ENCODE measurements at places on chromosomes 6 and 20.

DNA sequence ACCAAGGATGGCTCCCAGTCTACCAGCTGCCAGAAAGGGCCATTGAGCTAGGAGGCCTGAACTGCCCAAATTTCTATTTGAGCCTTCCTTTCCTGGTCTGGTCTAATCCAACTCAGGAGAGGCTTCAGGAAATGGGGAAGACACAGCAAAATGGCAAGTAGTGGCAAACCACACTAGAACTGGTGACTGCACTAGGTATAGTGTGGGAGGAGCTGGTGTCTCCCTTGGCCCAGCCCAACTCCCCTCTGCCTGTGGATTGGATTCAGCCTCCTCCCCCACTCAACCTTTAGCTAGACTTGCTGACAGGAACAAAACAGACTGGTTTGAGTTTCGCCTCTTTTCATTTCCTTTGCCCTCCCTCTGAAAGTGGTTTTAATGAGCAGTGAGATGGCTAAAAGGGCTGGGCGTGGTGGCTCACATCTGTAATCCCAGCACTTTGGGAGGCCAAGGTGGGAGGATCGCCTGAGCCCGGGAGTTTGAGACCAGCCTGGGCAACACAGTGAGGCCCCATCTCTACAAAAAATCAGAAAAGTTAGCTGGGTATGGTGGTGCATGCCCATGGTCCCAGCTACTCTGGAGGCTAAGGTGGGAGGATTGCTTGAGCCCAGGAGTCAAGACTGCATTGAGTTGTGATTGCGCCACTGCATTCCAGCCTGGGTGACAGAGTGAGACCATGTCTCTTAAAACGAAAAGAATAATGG lies 17.5 kb downstream of the MRPS18A start:
- H3K4me3 ChIP-seq = no peak overlapping the region
- peaks cover 40% of the 10 kb centered on the region for H3K4me1 ChIP-seq
- H3K27me3 ChIP-seq = no peaks in the 10 kb centered on the region
- peak overlapping the region; percentile 66 for H3K27ac ChIP-seq

GRCh38 chr20:2800521-2801285 lies at the start of gene CPXM1:
CPXM1 (minus strand) TSS chr20:2800627; CDS start chr20:2800572, 55 bp downstream.
- peaks cover 24% of the 10 kb centered on the region for H3K4me1 ChIP-seq
- no peak for DNase-seq
- no peak within 1 kb of the TSS for H3K27ac ChIP-seq
- H3K4me3 ChIP-seq = peak within 1 kb of the TSS; percentile 35
- H3K36me3 ChIP-seq = no peaks in the 10 kb centered on the region
- peaks cover 62% of the 10 kb centered on the region for H3K27me3 ChIP-seq

DNA sequence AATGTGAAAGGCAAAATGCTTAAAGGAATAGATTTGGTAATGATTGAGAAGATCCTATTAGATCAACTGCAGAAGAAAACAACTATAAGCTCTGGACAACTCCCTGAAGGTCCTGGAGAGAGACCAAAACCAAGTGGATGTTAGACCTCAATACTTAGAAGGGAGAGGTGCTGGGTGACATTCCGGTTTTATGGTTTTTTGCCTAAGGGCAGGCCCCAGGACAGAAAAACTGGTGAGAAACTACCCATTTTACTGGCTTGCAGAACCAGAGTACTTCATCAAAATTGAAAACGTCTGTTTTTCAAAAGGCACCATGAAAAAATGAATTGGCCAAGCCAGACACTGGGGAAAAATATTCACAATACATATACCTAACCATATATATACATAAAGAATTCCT lies 26.3 kb downstream of the SAMHD1 start:
- H3K4me1 ChIP-seq = no peaks in the 10 kb centered on the region
- no peaks in the 10 kb centered on the region for H3K27me3 ChIP-seq
- H3K4me3 ChIP-seq = no peak overlapping the region
- DNase-seq = no peak
- no peaks in the 10 kb centered on the region for H3K36me3 ChIP-seq

DNA sequence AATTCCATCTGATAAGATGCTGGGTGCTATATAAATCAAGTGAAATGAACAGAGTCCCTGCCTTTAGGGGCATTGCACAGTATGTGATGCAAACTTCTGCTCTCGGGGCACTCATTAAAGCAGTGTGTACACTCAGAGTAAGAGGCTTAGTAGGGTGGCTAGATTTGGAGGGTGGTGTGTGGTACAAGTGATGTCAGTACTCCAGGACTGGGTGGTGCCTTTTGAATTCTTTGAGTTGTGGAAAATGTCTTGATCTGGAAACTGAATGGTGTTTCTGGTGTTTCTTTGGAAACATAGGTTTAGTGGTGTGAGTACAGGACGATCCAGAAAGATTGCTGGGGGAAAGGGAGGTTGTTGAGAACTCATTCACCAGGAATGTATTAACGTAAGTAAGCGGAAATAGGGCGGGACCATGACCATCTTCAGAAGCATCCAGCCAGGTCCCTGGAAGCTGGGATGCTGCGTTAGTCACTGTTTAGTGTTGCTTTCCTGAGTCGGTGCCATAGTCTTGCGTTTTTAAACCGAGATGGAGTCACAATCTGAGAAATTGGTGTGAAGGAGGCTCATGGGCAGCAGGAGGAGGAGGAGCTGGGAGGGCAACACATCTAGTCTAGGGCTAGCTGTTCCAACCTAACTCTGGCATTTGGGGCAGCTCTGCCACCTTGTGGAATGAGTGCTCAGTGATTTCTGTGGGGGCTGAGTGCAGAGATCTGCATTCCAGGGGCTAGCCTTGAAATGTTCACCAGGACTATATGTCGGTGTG lies 70.3 kb downstream of the SCAND1 start:
- peak; percentile 89 for DNase-seq
- H3K27me3 ChIP-seq = no peaks in the 10 kb centered on the region
- peak overlapping the region; percentile 20 for H3K4me3 ChIP-seq
- H3K36me3 ChIP-seq = no peaks in the 10 kb centered on the region
- H3K27ac ChIP-seq = peak overlapping the region; percentile 73
- H3K4me1 ChIP-seq = peaks cover 27% of the 10 kb centered on the region

DNA sequence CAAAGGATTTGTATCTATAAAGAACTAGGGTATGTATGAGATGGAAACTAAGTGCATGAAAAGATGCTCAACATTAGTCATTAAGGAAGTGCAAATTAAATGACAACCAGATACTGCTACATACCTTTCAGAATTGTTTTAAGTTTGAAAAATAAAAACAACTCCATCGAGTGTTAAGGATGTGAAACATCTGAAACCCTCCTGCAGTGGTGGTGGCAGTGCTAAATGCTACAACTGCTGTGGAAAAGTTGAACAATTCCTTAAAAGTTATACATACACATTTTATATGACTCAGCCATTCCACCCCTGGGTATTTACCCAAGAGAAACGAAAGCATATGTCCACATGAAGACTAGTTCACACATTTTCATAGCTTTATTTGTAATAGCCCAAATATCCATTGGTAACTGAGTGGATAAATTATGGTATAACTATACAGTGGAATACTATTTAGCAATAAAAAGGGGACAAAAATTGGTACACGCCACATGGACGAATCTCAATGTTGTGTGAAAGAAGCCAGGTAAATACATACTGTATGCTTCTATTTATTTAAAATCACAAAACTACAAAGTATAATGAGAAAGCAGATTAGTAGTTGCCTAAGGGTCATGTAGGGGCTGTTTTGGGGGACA lies 10.6 kb downstream of the ARMH2 start:
- no peak overlapping the region for H3K27ac ChIP-seq
- H3K4me1 ChIP-seq = no peaks in the 10 kb centered on the region
- no peaks in the 10 kb centered on the region for H3K36me3 ChIP-seq
- no peaks in the 10 kb centered on the region for H3K27me3 ChIP-seq
- H3K4me3 ChIP-seq = no peak overlapping the region

GRCh38 chr20:36240076-36240475 lies 3.8 kb downstream of the AAR2 start:
- no peaks in the 10 kb centered on the region for H3K4me1 ChIP-seq
- peaks cover 27% of the 10 kb centered on the region for H3K36me3 ChIP-seq
- H3K27ac ChIP-seq = no peak overlapping the region
- peak; percentile 52 for DNase-seq
- H3K4me3 ChIP-seq = no peak overlapping the region
- H3K27me3 ChIP-seq = no peaks in the 10 kb centered on the region

DNA sequence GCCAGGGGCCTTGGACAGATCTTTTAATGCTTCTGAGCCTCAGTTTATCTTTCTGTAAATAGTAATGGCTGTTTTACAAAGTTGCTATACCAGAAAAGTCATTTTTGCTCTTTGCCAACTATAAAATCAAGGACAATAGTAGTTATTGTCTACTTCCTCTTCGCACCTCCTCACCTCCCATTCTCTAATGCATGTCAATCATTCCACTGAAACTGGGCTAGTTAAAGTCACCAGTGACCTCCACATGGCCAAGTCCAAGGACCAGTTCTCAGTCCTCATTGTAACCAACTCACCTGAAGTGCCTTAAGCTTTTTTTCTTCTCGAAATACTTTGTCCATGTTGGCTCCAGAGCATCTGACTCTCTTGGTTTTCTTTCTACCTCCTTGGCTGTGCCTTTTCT lies 51.2 kb downstream of the NCR2 start:
- no peak for DNase-seq
- no peak overlapping the region for H3K4me3 ChIP-seq
- H3K27ac ChIP-seq = no peak overlapping the region
- peaks cover 4% of the 10 kb centered on the region for H3K27me3 ChIP-seq

- no peaks in the 10 kb centered on the region for H3K27me3 ChIP-seq
- DNase-seq = no peak
- H3K36me3 ChIP-seq = no peaks in the 10 kb centered on the region
- no peak overlapping the region for H3K4me3 ChIP-seq
- H3K4me1 ChIP-seq = no peaks in the 10 kb centered on the region
Measured at GRCh38 chr20:10505827-10506226, 70.7 kb downstream of the SLX4IP start.

GRCh38 chr20:47502271-47503239 lies 868 bp downstream of the NCOA3 start:
- H3K4me1 ChIP-seq = peaks cover 25% of the 10 kb centered on the region
- H3K36me3 ChIP-seq = no peaks in the 10 kb centered on the region
- peak overlapping the region; percentile 88 for H3K4me3 ChIP-seq
- H3K27me3 ChIP-seq = no peaks in the 10 kb centered on the region

DNA sequence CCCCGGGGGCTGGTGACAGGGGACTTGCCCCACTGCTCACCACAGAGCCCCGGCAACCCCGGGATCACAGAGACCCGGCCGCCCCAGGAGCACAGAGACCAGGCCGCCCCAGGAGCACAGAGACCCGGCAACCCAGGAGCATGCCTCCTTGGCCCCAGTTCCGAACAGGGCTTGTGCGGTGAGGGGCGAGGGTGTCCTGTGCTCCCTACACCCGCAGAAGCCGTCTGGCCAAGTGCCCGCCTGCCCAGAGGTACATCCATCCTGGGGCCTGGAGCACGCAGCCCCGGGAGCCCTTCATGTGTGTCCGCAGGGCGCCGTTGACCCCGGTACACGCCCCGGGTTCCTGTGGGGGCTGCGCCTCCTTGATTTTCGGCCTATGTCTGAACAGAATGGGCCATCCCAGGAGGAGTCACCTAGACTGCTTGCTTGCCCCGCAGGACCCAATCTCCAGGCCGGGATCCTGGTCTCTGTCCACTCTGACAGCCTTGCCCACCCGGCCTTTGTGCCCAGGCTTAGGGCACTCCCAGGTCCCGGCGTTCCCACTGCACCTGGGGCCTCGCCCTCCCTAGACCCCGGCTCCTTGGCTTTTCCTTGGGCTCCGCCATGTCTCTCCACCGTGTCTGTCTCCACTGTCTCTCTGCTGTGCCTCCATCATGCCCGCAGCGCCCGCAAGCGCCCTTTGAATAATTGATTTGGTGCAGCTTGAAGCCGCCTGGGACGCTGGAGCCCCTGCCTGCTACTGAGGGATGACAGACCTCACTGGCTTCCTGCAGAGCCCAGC lies 219.8 kb downstream of the ERMARD start:
- H3K27me3 ChIP-seq = no peaks in the 10 kb centered on the region
- peak; percentile 50 for DNase-seq
- H3K27ac ChIP-seq = no peak overlapping the region
- no peaks in the 10 kb centered on the region for H3K36me3 ChIP-seq

GRCh38 chr6:41346441-41346840 lies 11.0 kb downstream of the NCR2 start:
- H3K4me3 ChIP-seq = no peak overlapping the region
- peaks cover 13% of the 10 kb centered on the region for H3K27me3 ChIP-seq
- no peak overlapping the region for H3K27ac ChIP-seq

DNA sequence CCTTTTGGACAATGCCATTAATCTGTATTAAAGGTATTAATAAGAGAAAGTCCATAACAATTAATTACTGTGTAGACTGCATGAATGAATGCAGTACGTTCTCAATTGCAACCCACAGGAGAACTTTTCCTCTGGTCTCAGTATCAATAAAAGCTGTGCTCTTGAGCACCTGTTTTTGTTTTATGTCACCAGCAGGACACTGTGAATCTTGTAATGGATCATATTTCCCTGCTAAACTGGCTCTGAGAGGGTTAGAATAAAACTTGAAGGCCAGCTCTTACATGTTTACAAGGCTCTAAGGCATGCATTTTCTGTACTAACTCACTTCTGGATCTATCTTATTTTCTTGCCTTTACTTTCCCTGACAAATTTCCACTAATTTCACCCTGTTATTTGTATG lies 214.3 kb upstream of the PLN start:
- DNase-seq = no peak
- H3K4me3 ChIP-seq = no peak overlapping the region
- H3K36me3 ChIP-seq = no peaks in the 10 kb centered on the region
- H3K27ac ChIP-seq = no peak overlapping the region

DNA sequence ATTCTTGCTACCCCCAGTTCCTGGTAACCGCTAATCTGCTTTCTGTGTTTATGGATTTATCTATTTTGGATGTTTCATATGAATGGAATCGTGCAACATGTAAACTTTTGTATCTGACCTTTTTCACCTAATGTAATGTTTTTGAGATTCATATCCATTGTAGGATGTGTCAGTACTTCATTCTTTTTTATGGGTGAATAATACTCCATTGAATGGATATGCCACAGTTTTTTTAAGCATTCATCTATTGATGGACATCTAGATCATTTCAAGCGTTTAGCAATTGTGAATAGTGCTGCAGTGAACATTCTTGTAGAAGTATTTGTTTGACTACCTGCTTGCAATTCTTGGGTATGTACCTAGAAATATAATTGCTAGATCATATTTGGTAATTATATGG lies 13.0 kb downstream of the KDM1B start:
- no peak overlapping the region for H3K27ac ChIP-seq
- no peaks in the 10 kb centered on the region for H3K27me3 ChIP-seq
- H3K4me1 ChIP-seq = no peaks in the 10 kb centered on the region
- H3K4me3 ChIP-seq = no peak overlapping the region
- peaks cover 3% of the 10 kb centered on the region for H3K36me3 ChIP-seq

GRCh38 chr6:91428953-91429560 lies 842.2 kb upstream of the MAP3K7 start:
- no peaks in the 10 kb centered on the region for H3K27me3 ChIP-seq
- no peak overlapping the region for H3K4me3 ChIP-seq
- no peaks in the 10 kb centered on the region for H3K4me1 ChIP-seq
- H3K27ac ChIP-seq = no peak overlapping the region

GRCh38 chr6:134004714-134005113 lies 47.7 kb downstream of the SLC2A12 start:
- H3K27ac ChIP-seq = no peak overlapping the region
- no peaks in the 10 kb centered on the region for H3K36me3 ChIP-seq
- H3K4me3 ChIP-seq = no peak overlapping the region
- no peak for DNase-seq
